Activated naive CD4-positive, alpha-beta T cell treated with Interleukin-2 at 50 U/mL for 16 hours (primary cell): ENCODE measurements at places on chromosomes 11 and 22.

DNA sequence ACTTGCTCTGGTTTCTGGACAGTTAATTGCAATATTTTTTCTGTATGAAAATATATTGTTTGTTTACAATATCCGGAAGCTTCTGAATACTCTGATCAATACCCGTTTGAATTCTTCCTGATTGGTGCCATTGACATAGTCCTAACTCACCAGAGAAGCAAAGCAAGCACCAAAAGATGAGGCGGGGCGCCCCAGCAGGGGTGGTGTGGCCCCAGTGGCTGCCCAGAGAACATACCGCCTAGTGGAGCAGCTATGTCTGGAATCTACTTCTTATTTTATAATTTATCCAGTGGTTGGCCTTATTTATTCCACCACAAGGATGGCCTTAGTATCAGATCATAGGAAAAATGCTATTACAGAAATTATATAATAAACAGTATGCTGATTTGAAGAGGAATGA, 610.7 kb downstream of the JRKL start:
- DNase-seq: no peak

DNA sequence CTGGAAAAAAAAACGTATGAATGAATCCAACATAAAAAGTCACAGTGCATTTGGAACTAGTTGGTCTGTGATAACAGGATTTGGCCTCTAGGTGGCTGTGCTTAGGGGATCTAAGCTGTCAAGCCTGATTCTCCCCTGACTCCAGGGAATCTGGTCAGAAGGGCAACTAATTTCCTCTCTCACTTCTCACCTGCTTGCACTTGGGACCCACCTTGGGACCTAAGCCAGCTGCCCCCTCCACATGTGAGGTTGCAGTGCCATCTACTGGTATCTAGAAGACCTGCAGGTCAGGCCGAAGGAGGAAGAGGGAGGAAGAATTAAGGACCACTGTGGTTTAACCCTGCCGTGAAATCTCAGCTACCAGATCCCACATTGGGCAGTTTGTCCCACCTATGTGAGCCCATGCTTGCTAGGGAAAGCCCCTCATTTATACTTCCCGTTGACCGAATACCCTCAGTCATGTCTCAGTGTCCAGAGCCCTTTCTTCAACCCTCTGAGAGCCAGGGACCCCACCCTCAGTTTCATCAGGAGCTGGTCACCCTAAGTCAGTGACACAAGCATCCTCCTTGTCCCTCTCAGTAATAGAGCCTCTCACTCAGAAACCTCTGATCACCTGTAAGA, 33.2 kb upstream of the CAVIN3 start:
- DNase-seq: peak; percentile 59

DNA sequence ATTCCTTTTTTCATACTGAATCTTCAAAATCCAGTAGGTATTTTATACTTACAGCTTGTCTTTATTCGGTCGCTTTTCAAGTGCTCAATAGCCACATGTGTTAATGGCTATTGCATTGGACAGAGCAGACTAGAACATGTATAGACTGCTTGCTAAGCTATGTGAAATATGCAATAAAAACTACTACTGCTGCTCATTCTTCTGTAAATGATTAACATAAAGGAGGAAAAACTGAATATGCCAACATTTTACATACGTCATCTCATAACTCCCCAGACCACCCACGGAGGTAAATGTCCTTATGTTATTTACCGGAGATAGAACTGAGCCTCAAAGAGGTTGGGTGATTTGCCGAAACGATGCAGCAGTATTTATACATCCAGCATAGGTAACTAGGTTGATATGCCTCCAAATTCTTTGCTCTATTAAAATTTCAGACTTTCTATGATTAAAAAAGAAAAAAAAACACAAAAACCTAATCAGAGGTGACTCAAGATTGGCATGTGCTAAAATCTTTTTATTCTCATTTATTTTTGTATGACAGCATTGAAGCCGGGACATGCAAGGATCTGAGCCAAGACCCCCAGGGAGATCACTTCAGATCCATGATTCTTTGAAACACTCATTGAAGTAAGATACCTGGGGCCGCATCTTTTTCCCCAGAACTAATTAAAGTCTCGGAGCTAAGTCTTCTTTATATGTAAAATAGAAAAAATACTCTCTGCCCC, 78.5 kb upstream of the OR5AK2 start:
- no peak for DNase-seq

DNA sequence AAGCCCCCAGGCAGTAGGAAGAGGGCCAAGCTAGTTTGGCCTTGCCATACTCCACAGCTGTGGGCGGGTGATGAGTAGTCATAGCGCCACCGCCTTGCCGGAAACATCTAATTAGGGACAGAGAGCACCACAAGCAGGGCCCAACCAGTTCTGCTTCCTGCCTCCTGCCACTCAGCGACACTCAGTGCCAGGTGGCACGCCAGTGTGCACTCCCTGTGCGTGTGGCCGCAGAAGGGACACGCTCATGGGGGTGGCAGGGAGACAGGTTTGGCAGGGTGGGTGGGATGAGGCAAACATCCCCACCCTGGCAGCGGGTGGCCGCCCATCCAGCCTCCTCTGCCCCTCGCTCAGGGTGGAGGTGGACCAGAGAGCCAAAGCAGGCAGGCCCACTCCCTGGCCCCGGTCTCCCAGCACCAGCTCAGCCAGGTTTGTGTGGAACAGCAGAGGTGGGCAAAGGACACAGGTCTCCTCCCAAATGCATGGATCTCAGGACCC, 4.9 kb downstream of the OVOL1 start:
- peak; percentile 61 for DNase-seq

- DNase-seq: no peak
Measured at GRCh38 chr11:8352876-8353505, 89.3 kb upstream of the LMO1 start.

DNA sequence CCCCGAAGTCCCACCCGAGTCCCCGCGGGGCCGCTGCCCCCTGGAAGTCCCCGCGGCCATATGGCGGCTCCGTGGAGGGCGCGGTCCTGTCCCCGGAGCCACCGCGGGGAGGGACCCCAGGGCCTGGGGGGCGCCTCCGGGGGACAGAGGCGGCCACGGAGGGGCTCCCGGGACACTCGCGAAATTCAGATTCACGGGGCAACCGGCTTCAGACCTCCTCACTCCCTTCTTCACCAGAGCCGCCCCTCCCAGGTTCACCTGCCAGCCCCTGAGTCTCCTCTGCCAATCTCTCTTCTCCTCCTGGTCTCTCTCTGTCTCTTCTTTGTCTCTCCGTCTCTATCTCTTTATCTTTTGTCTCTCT, 28.2 kb upstream of the TOLLIP start:
- DNase-seq: no peak

GRCh38 chr11:34587282-34587677, 33.6 kb upstream of the EHF start:
- no peak for DNase-seq

DNA sequence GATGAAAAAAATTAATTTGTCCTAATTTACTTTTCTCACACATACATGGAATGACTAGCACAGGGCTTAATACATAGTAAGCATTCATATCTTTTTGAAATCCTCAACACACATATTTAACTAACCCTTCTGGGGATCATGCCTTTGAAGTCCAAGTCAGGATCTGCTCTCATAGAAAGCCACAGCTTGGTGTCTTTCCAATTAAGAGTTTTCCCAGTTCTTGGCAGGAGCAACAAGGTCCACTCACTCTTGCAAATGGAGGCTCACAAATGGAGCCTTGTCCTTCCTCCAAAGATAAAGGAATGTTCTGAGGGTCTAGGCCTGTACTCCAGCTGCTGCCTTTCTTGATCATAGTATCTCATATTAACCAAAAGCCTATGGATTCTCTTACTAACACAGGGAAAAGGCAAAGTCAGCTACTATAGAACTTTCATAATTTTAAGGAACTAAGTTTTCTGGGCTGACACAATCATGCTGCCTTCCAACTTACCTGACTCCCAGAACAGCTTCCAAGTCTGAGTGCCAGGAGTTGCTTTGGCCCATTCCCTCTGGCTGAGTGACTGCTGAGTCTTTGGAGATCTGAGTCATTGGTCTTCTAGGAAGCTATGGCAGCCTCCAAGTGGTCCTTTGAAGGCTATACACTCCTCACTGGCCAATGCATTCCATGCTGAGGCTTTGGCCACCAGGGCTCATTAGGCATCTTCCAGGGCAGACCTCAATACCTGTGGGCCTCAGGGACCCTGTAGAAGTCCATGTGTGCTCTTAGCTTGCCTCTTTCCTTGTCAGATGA, 25.8 kb upstream of the NUCB2 start:
- DNase-seq: no peak

DNA sequence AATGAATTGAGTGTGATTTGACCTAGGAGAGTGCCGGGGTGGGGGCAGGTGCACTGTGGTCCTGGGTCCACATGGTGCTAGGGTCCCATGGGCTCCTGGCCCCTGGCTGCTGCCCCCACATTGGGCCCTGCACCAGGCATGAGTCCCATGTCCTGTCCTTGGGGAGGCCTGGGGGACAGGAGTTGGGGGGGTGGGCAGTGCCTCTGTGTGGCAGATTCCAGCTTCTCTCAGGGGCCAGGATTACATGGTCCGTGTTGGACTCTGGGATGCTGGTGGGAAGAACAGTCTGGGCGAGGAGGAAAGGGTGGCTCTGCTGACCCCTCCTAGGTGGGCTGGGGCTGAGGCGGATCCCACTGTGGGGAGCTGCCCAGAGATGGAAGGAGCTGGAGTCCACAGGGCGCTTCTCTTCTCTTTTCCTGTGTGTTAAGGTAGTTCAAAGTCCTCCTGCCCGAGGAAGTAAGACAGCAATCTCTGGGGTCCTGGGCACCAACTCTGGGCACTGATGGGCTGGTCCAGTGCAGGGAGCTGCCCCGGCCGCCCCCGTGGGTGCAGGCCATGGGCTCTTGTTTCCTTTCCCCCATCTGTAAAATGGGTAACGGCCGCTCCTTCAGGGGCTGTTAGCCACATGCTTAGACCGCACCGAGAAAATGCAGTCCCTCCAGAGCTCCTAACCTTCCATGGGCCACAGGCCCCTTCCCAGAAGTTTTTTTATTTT, 19.8 kb downstream of the KCNQ1 start:
- no peak for DNase-seq

- DNase-seq: no peak
Measured at GRCh38 chr11:123183391-123184099, 11.5 kb downstream of the CLMP start.

DNA sequence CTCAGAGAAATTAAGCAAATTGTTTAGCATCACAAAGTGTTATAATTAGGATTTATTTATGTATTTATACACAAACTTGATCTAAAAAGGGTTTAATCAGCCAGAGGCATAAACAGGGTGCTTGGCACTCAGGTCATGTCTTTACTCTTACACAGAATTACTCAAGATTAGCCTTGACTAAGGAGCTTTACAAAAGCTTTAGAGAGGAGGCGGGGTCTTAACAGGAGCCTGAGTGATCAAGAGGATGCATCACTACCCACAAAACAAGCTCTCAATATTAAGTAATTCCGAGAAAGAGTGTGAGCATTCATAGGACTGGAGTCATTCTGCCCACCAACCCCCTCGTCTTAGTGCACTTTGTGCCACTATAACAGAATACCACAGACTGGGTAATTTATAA, 103.0 kb downstream of the SPATA19 start:
- DNase-seq: no peak

- DNase-seq: no peak
Measured at GRCh38 chr11:18106688-18107087, 806 bp upstream of the SAAL1 start.

- no peak for DNase-seq
Measured at GRCh38 chr11:116742104-116742503, 30.7 kb downstream of the BUD13 start.

DNA sequence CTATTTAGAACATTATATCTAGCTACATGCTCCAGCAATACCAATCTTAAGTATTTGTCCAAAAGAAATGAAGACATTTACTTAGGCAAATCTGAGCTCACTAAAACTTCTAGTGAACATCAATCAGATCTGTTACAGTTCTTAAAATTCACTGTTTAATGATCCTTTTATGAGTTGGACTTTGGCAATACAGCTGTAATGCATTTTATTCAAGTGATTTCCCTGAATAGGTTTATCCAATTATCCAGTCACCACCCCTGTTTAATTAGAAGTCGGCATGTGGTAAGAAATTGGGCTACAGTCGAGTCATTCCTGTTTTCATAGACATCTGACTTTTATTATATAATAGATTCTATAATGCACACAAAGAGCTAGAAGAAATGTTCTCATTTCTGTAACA, 1029.0 kb upstream of the TENM4 start:
- no peak for DNase-seq

GRCh38 chr11:129375751-129376657, at the start of gene BARX2:
Gene BARX2, plus strand, starts transcription at chr11:129375848. Its CDS starts 188 bp downstream, at chr11:129376036.
- no peak for DNase-seq
